ENCODE measurements at places on chromosomes 1 and 21.

DNA sequence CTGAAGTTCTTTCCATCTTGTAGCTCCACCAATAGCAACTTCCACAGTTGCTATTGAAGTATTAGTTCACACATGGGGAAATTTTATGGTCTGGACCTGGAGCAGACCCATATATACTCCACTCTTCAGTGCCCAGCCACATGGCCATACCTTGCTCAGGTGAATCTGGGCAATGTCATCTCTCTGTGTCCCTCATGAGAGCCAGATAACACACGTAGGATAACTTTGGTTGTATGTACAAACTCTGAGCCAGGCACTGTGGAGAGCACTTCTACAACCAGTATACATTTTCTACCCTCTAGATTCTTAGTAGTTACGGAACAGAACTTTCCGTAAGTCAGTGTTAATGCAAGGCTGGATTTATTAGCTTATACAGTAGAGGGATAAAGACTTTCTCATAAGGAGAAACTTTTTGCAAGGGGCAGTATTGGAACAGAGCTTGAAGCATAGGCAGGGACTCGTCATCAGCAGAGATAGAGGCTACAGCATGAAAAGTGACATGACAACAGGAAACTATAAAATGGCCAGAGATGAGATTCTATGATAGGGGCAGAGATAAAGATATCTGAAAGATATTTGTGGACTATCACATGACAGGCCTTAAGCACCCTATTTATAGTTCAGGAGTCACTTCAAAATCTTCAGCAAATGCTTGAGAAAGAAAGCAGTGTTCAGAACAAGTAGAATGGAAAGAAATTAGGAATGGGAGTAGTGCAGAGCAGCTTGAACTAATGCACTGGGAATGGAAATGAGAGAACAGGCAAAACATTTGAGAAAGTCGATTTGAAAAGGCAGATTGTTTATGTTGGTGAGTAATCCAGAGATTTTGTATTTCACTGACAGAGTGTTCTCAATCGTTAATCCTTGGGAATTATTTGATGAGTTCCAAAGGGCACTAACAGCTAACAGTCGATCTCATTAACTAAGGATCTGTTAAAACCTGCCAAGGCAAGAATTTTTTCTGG lies 481.8 kb downstream of the USP25 start:
- no peak for DNase-seq

- no peak for DNase-seq
These were observed 13.8 kb downstream of the ADORA3 start for GRCh38 chr1:111489604-111490003.

- DNase-seq: no peak
These were observed 307.7 kb downstream of the LMO4 start for GRCh38 chr1:87636198-87636892.

- no peak for DNase-seq
These were observed 17.0 kb downstream of the TTC39A start for GRCh38 chr1:51313268-51313852.

GRCh38 chr1:40421431-40422384 lies 28.6 kb upstream of the ZFP69B start:
- DNase-seq: no peak

DNA sequence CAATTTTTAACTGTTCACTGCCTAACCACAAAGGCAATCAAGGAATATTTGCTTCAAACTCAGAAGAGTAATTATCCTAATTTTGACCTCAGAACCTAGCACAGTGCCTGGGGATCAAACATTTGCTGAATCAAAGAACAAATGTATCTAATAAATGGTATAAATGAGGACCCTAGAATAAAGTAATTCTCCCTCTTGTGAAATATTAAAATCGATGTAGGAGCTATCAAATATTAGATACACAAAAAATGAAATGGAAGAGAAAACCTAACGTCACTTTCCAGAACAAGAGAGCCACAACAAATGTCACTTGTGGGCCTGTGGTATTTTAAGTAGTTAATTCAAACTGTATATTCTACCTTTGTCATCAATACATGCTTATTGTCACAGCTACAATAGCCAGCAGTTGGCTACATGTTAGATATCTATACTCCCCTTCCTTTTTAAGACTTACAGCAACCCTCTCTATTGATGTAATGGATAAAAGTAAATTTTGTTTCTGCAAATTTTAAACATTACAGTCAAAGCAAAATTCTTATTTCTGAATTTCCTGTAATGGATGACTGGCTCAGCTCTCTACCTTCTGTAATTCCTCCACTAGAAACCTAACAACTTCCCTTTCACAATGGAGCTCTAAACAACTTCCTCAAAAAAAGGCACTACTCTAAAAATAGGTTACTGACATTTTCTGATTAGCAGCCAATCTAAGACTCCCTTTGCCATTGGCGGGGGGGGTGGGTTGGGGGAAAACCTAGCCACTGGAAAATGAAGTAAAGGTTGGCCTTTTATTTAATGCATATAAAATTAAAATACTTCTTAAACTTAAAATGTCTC lies 37.6 kb downstream of the PUM1 start:
- DNase-seq: no peak

DNA sequence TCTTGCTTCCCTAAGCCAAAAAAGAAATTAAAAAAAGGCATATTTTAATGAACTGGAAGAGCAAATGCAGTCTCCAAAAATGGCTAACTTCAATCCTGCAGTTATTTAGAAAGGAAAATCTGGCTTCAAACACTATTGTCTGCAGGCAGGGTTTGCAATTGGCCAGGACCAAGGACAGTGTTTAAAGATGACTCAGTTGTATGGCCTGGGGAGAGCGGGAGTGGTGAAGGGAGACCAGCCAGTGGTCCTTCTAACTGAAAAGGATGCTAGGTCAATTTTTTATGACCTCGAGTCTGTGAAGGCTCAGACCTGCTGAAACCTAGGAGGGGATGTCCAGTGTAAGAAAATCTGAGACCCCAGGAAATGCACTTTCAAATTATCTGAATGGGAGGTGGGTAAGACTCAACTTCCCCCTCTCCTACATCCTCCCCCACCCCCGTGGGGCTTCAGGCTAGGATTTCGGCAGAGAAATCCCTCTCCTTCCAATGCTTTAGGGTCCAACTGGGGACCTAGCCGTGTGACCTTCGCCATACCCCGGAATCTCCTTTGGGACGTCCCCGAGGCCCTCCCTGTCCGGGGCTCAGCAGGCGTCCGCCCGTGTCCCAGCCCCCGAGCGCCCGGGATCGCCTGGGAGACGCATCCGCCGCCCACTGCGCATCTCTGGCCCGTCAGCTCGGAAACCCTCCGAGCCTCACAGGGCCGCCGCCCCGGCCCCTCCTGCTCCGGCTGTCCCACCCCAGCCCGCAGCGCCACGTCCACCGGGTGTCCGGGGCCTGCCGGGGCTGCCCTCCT lies 602 bp upstream of the RIMKLA start:
- no peak for DNase-seq

- DNase-seq: no peak
These were observed 26.4 kb downstream of the WLS start for GRCh38 chr1:68205794-68206358.

DNA sequence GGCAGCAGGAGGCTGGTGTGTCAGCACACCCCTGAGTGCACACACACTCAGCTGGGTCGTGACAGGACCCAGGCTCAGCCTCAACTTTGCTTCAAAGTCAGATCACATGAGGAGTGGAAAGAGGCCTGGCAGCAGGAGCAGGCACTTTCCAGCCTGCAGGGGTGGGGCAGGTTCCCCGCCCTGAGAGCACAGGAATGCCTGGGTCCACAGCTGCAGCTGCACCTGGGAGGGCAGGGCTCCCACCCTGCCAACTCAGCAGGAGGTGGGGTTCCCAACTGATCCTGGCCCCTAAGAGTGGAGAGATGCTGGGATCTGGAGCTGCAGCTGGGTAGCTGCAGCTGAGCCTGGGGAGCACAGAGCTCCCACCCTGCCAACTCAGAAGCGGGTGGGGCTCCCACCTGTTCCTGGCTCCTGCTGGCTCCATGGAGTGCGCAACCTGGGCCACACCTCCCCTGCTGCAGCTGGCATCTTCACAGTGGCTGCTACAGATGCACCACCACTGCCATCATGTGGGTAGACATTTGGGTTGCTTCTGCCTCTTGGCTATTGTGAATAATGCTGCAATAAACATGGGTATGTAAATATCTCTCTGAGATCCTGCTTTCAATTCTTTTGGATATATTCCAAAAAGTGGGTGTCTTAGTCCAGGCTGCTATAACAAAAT lies 415.4 kb downstream of the TTLL7 start:
- no peak for DNase-seq

GRCh38 chr1:207806531-207807325 lies 54.9 kb downstream of the CD46 start:
- no peak for DNase-seq

GRCh38 chr1:245605480-245606156 lies 450.8 kb downstream of the KIF26B start:
- no peak for DNase-seq

- DNase-seq: no peak
These were observed 246.4 kb upstream of the HOOK1 start for GRCh38 chr1:59568158-59568935.

DNA sequence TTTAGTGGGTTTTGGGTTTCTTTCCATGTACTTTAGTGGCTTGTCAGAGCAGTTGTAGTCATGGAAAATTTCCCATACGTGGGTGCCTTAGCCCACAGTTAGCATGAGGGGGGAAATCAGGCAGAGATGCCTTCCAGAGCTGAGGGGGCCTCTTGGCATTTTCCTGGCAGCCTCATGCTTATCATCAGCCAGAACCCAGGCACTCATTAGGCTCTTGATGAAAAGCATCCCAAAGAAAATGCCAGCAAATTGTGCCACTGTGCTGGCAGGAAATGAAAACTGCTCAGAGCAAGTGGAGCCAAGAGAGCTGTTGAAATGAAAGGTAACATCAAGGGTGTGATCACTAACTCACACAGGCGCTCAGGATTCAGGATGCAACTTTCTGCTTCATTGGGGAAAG lies 128.0 kb downstream of the TNNI3K start:
- no peak for DNase-seq

- no peak for DNase-seq
These were observed 18.3 kb upstream of the LRP8 start for GRCh38 chr1:53345996-53346813.

DNA sequence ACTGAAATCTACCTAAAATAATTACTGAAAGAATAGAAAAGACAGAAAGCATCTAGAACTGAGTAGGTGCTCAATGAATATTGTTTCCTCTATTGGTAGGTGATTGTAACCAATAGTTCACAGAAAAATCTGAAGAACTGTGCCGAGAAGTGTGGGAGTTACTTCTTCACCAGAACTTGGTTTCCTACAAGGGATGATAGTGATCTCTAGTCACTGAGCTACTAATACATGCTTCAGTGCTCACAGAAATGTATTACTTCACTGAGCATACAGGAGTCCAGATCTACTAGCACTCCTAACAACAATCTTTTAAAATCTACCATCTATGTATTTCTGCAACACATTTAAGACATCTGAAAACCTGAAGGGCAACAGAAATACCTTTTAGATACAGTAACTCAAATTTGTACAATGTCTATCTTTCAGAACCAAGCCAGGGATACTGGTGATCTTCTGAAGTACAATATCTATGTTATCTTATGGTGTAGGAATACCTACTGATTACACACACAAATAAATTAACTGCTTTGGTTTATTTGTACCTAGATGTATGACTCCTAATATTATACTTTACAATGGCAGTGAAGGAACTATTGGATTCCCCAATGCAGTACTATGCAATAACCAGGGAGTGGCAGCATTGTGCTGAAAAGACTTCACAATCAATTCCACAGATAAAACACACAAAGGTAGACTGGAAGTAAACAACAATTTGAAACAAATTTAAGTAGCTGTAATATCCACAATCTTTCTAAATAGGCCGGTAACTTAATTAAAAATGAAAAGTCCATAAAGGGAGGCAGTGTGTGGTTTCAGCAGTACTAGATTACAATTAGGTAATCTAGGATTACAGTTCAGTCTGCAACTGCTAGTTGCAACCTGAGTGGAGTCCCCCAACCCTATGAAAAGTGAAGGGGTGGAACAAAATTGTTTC lies 243.0 kb downstream of the SLC45A1 start:
- no peak for DNase-seq

DNA sequence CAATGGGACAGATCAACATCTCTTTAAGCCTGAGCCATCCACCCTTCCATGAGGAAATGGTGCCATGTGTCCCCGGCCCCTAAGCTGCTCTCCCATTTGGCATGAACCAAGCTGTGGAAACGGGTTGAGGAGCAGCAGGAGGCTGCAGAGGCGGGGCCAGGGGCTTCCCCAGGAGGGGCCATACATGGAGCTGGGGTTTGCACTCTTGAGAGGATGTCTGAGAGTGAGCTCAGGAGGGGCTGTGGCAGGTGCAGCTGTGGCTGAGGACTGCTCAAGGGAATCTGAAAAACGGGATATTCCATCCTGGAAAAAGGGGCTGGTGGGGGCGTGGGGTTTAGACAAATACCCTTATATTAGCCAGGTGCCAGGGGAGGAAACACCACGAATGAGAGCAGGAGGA lies 7.1 kb upstream of the CLEC20A start:
- DNase-seq: no peak

- DNase-seq: no peak
These were observed 81.1 kb downstream of the DSCAM start for GRCh38 chr21:40765811-40766210.

DNA sequence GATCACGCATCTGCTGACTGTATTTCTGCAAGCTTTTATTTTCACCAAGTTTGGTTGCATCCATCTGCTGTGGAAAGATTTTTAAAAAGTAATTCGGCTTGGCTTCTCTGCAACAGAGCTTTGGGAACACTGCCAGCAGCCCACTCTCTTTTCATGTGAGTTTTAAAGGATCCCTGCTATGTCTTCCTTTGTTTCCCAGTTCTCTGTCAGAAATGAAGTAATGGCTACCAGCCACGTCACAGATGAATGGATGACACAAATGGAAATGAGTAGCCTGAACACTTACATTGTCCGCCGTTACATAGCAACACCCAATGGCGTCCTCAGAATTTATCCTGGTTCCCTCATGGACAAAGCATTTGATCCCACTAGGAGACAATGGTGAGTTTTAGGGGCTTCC lies 80.6 kb upstream of the RAVER2 start:
- no peak for DNase-seq

GRCh38 chr1:212354464-212354863 lies 60.2 kb downstream of the PACC1 start:
- no peak for DNase-seq

DNA sequence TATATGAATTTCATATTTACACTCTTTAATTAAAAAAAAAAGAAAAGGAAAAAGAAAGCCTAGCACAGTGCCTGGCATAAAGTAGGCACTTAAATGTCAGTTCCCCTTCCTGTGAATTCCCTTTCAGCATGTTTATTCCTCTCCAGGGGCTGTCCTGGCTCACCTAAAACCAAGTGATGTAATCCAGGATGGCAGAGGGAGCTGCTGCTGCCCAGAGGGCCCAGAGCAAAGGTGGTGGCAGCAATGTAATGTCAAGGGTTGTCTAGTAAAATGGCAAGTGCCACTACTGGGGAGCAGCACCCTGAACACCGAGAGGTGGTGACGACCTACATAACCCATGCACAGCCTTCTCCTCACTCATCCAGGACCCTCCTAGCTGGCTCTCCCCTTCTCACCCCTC lies 78.4 kb upstream of the LPGAT1 start:
- DNase-seq: no peak
